ENCODE measurements at places on chromosomes 7 and 10.

DNA sequence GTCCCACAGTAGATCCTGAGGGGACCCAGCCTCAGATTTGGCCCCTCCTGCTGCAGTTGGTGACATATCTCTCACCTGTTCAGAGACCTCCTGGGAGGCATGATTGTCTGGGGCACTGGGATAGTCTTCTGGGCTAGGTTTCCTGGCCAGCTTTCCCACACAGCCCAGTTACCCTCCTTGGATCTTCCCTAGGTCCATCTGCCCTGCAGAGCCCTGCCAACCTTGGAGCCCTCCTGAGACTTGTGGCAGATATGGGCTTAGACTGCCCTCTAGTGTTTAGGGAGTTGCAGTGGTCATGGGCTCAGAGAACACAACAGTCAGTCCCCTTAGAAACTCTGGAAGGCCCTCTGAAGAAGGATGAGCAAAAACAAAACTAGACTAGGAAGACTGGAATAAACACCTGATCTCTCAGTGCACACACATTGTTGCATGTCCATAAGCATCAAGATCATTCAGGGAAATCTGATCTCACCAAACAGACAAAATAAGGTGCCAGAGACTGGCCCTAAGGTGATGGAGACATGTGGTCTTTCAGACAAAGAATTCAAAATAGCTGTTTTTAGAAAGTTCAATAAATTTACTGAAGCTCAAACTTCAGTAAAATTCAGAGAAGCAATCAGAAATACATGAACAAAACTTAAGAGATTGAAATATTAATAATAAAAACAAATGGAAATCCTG, 324.6 kb downstream of the ATRNL1 start:
- DNase-seq: peak; percentile 44

DNA sequence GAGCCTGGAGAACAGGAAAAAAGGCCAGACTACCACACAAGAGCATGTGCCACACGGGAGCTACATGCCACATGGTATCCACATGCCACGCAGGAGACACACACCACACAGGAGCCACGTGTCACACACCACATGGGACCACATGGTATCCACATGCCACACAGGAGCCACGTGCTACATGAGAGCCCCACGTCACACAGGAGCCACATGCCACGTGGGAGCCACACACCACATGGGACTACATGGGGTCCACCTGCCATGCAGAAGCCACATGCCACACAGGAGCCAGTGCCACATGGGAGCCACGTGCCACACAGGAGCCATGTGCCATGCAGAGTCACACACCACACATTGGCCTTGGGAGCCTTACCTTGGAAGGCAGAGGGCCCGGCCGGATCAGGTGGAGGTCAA, 244.4 kb upstream of the PPP2R2D start:
- DNase-seq: no peak

GRCh38 chr10:86968994-86969355, 693 bp downstream of the ADIRF start:
- DNase-seq: no peak

DNA sequence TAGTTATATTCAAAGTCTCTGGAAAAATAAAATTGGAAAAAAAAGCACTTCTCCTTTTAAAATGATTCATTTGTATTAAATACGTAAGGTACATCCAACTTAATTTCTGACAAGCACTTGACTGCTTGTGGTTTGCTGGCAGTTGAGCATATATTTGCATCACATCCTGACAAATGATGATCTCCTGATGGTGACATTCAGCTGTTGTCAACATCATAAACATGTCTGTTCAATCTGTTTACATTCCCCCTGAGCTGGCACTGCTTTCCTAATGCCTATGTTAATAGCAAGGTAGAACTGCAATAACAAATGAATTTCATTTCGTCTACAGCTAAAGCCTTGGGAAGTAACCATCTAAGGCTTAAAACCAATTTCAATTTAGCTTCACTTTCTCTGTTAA, 24.4 kb downstream of the TSPAN12 start:
- DNase-seq: no peak

DNA sequence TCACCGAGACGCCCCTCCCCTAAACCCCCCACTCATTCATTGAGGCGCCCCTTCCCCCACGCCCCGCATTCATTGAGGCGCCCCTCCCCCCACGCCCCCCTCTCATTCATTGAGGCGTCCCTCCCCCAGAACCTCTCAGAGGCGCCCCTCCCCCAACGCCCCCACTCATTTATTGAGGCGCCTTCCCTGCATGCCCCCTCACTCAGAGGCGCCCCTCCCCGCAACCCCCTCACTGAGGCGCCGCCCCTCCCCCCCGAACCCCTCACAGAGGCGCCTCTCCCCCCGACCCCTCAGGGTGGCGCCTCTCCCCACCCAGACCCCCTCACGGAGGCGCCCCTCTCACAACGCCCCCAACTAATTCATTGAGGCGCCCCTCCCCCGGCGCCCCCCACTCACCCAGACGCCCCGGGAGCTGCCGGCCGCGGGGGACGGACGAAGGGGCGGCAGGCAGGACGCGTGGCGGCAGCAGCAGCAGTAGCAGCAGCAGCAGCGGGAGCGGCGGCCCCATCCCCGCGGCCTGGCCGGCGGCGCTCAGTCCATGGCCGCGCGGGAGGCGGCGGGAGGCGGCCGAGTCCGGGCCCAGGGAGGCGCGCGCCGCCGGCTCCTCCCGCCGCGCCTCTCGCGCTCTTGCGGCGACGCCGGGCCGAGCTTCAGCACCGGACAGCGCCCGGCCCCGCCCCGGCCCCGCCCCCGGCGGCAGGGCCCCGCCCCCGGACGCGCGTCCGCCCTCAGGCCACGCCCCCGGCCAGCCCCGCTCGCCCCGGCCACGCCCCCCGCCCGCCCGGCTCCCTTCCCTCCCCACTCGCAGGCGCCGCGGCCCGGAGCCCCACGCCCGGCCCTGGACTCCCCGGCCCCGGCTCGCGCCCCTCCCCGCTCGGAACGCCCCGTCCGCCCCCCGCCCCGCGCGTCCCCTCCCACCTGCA, at the start of gene PTPRN2:
PTPRN2 (minus strand) TSS at position 662 of the 923 bp plus-strand sequence.
- DNase-seq: peak; percentile 28

DNA sequence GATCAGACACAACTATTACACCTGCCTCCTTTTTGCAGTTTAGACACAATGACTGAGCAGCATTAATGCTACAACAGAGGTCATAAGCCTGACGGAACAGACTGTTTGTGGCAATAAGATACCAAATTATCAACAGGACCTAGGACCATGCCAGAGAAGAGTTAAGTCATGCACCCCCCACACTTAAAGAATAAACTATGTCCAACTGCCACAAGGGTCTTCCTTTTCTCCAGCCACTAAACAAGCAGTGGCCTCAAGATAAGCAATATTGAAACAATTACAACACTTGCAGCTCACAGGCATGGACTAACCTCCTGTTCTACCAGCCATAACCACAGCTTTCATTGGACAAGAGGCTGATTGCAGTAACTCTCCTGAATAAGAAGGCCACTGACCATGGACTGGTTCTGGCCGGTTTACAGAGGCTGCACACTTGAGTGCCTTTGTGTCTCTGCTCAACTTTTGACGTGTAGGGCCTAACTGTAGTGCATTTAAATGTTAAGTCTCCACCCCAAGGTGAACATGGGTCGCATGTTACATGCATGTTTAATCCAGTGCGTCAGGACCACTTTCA, 104.4 kb downstream of the STRA8 start:
- DNase-seq: no peak

- peak; percentile 42 for DNase-seq
Measured at GRCh38 chr7:5693529-5693928, 87.9 kb downstream of the RNF216 start.

DNA sequence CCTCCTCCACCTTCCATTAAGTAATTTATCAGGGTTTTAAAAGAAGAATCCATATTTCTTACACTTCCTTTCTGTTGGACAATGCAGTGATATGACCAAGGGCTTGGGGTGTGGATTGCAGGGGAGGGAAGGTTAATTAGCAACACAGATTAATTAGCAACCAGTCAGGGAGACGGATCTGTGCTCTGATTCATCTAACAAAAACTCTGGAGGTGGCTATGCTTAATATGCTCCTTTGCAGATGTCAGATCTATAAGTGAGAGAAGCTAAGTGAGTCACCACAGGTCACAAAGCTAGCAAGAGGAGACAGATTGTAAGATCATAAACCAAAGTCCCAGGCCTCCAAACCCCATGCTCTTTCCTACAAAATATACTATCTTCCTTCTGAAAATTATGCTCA, 178.8 kb upstream of the ITGB1 start:
- DNase-seq: peak; percentile 67

GRCh38 chr10:80966326-80966986, 428.8 kb downstream of the SH2D4B start:
- DNase-seq: no peak

- DNase-seq: no peak
Measured at GRCh38 chr10:11882646-11883375, 59.7 kb downstream of the PROSER2 start.

DNA sequence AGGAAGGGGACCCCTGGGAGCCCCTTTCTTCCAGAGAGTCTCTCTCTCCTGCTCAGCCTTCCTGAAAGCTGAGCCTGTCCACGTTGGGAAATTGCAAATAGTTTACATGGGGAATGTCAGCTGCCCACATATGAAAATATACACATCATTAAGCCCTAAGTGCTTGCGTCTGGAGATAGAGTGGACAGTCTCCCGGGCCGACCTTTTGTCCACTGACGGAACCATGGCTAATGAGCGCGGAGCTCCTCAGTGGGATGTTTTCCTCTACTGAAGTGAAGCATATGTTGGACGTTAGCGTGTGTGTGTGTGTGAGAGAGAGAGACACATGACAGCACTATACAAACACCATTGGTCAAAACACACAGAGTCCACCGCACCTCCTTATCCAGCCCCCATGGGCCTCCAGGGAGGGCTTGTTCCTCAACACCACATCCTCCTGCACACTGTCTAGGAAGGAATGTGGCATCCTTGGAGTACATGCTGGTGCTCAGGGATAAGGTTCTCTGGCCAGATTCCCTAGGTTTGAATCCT, 128.4 kb downstream of the RGS10 start:
- peak; percentile 84 for DNase-seq

DNA sequence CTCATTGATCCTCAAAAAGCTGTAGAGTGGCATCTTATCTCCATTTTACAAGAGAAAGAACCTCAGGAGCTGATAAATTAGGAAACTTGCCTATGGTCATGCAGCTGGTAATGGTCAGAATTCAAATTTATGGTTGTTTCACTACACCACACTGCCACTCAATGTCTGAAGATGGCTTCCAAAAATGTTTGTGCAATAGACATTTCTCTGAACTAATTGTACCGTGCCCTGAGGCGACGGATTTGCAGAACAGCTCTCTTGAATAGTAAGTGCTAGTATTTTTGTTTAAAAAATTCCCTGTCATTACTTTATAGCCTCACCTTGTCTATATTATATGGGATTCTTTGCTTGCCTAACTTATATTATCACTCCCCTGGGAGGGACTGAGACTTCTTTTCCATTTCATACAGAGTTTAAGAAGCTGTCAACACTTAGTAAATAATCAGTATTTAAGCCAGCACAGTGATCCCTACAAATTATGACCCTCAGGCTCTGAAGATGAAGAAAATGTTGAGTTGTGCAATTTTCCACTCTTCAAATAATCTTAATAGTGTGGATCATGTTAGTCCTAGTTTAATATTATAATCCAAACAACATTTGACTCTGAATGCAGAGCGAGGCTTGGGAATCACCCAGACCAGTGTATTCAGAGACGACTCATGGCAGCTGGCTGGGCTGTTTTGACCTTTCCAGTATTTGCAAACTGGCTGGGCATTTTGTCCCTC, 346.6 kb downstream of the PTEN start:
- peak; percentile 50 for DNase-seq

- DNase-seq: no peak
Measured at GRCh38 chr7:79285756-79286155, 167.7 kb downstream of the MAGI2 start.

DNA sequence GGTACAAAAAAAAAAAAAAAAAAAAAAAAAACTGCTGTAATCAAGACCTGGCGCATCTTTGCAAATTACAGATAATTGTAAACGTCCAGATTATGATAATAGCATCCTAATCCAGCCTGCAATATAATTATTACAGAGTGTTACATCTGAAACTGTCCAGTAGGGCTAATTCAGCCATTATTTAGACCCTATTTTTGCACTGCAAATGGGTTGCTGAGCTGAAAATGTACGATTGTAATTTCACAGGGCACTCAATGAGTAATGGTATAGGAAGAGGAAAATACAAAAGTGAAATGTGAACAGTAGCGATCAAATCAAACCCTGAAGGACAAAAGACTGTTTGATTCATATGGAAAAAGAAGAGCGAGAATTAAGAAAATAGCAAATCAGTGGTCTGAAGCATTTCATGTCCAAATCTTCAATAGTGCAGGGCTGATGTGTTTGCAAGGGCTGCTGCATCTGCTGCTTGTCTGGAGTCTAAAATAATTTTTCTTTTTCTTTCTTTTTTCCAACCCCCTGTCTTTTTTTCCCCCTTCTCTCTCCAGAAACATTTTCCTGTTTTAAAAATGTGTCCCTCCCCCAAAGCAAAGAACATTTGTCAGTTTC, 8.9 kb downstream of the DLX6 start:
- DNase-seq: no peak

GRCh38 chr10:83142074-83142563, 997.2 kb upstream of the GHITM start:
- no peak for DNase-seq

DNA sequence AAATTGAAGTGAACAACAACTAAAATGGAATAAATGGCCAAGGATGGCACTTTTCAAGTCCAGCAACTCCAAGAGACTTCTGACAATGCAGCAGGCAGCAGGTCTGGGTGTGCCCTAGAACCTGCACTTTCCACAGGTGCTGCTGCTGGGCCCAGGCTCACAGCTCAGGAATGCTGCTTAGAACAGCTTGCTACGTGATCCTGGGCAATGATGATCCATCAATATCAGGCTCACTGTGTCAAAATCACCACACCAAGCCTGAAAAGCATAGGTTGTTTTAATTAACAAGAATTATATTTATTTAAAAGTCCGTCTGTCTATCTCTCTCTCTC, 148.4 kb downstream of the TNS3 start:
- no peak for DNase-seq

- DNase-seq: peak; percentile 81
Measured at GRCh38 chr7:66950763-66951162, 29.7 kb downstream of the TMEM248 start.

DNA sequence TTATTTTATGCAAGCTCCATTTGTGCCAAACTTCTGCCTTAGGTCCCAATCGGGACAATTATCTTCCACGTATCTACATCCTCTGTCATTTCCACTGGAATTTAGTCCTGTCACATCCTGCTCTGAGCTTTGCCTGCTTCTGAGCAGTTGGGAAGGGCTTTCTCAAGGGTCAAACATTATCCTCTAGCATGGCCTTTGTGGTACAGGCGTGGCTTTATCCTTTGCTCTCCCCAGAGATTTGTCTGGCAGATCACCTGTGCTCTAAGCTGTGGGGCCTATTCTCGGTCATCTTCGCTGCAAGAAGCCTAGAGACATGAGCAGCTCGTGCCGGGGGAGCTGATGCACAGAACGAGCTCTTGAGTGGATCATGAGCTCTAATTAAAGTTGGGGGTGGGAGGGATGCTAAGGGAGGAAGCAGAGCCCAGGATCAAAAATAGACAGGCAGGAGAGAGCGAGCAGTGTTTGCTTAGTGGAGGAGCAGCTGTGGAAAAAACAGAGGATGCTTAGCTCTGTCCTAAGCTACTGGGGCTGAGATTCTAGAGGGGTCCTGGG, 19.8 kb upstream of the TMEM273 start:
- DNase-seq: no peak

GRCh38 chr7:26372704-26373103, 81.0 kb downstream of the SNX10 start:
- DNase-seq: no peak

GRCh38 chr7:107937531-107937930, 46.5 kb downstream of the DLD start:
- no peak for DNase-seq

GRCh38 chr7:159231017-159231416, 86.3 kb upstream of the VIPR2 start:
- DNase-seq: no peak

Data from fibroblast of mammary gland (primary cell).